Activated T-helper 1 cell treated with anti-CD3 and anti-CD28 coated beads, Interleukin-12 subunit alpha, Interleukin-12 subunit beta, Interleukin-2, Interleukin-4 antibody, amounts not matched to agents 30 ng/mL and 10 ng/mL and 1 ng/mL, durations not matched to agents 14 hours and 24 hours and 36 hours (primary cell): ENCODE measurements at places on chromosomes 1 and 21. TPM values are rescaled to one million over a fixed set of nuclear protein-coding genes. Genes with fewer than 3 reads are reported as not detected.

The CHAF1B gene
- 33.8 and 35.7 TPM in 2 replicates for total RNA-seq

The SPRR2B gene
- total RNA-seq, result not detected in 2 replicates

The KRTAP21-2 gene
- total RNA-seq, result not detected in 2 replicates

The KRTAP26-1 gene
- not detected in 2 replicates for total RNA-seq

The FAM177B gene
- 0.49 TPM in 1 of 2 replicates, not detected in the other for total RNA-seq

The TNFAIP8L2 gene
- total RNA-seq, result 38.0 and 38.5 TPM in 2 replicates

The FLAD1 gene
- 69.2 and 74.3 TPM in 2 replicates for total RNA-seq

The OR2L3 gene
- not detected in 2 replicates for total RNA-seq

The HECTD3 gene
- total RNA-seq, result 22.2 and 23.5 TPM in 2 replicates

The CYP4A11 gene
- total RNA-seq, result not detected in 2 replicates

The UBL4B gene
- total RNA-seq, result not detected in 2 replicates

The OR2M3 gene
- total RNA-seq, result not detected in 2 replicates

The NEK7 gene
- 69.3 and 71.8 TPM in 2 replicates for total RNA-seq

The PCSK9 gene
- total RNA-seq, result not detected in 2 replicates

The RORC gene
- total RNA-seq, result 2.6 and 2.7 TPM in 2 replicates

The S100A16 gene
- total RNA-seq, result not detected in 2 replicates

The MSH4 gene
- total RNA-seq, result 0.39 and 0.54 TPM in 2 replicates

The ST6GALNAC5 gene
- total RNA-seq, result not detected in 2 replicates

The RAB3GAP2 gene
- 51.4 and 56.8 TPM in 2 replicates for total RNA-seq

The KLHDC9 gene
- total RNA-seq, result not detected in 2 replicates

The MARCKSL1 gene
- total RNA-seq, result 31.6 and 31.8 TPM in 2 replicates

The RPTN gene
- total RNA-seq, result not detected in 2 replicates

The SPATA21 gene
- not detected in 2 replicates for total RNA-seq

The MTMR11 gene
- 5.6 and 8.5 TPM in 2 replicates for total RNA-seq

The CPLANE2 gene
- total RNA-seq, result 3.8 and 4.1 TPM in 2 replicates

The TNFSF18 gene
- not detected in 2 replicates for total RNA-seq

The GNG4 gene
- 103 and 109 TPM in 2 replicates for total RNA-seq
